GM18507 (cell line): ENCODE measurements at places on chromosomes 5 and 9.

GRCh38 chr9:114691046-114691955 lies 9.3 kb upstream of the TEX48 start:
- no peak for DNase-seq

- DNase-seq: no peak
Measured at GRCh38 chr9:12770261-12770660, 4.6 kb upstream of the LURAP1L start.

- no peak for DNase-seq
Measured at GRCh38 chr9:136729144-136729543, 13.6 kb downstream of the LCN10 start.

- no peak for DNase-seq
Measured at GRCh38 chr9:133957328-133957727, 34.8 kb downstream of the VAV2 start.

- no peak for DNase-seq
Measured at GRCh38 chr9:111691672-111692329, 30.4 kb downstream of the GNG10 start.

GRCh38 chr9:80410106-80410505 lies 838.3 kb downstream of the TLE4 start:
- no peak for DNase-seq

DNA sequence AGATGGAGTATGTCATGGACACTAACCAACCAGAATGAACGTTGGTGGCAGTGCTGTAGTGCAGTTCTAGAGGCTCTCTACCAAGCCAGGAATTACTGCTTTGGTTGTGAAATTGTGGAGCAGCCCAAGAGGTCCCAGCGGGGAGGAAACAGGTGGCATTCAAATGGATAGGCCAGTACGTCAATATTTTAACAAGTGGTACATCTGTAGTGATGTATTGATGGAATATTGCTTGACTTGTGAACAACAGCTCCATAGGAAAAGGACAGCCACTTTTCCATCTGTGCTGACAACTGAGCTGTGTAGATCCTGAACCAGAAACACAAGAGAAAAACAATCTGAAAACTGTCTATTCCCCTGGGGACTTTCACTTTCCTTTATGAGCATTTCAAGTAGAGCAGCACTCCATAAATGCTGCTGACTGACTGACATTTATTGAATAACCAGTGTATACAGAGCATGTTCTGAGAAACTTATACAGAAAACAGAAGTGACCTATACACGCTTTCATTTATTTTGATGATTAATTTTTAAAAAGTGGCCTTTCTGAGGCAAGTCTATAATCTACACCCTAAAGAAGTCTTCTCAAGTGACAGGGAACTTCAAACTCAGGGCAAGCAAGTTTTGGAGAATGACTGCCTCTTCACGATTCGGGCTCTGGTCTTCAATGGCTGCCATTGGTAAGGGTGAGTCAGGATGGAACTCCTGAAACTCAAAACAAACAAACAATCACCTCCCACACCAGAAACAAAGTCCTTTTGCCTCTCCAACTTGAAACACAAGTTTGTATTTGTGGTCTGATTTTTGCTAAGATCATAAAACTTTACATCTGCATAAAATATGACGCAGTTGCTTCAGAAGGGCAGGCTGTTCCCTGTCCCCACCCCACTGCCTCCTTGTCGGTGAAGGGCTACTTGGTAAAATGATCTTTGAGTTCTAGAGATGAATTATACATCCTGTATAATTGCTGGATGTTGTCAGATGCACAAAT lies 362.4 kb downstream of the NDUFS4 start:
- DNase-seq: no peak

- no peak for DNase-seq
Measured at GRCh38 chr9:83199240-83199639, 136.3 kb upstream of the RASEF start.

DNA sequence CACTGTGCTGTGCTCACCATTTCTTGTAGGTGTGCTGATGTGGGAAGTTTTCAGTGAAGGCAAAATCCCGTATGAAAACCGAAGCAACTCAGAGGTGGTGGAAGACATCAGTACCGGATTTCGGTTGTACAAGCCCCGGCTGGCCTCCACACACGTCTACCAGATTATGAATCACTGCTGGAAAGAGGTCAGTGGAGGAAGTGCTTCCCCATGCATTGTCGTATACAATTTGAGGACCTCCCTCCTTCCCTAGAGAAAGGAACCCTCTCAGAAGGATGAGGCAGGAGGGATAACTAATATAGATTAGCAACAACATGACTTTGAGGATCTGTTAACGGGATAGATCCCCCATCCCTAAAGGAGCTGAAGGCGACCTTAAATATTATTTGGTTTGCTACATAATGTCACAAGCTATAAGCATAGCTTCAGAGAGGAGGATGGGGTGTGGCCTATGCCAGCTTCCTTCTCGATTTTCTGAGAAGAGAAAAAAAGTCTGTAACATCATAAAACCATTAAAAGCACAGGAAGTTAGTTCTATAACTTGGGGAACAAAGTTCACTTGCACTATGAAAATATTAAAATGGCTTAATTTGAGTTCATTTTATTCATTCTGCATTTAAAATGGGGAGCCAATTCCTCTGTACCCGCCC lies 17.0 kb upstream of the CYFIP2 start:
- DNase-seq: no peak

- no peak for DNase-seq
Measured at GRCh38 chr9:79674052-79674777, 102.5 kb downstream of the TLE4 start.

- DNase-seq: no peak
Measured at GRCh38 chr5:150278046-150278730, 11.4 kb downstream of the CAMK2A start.

DNA sequence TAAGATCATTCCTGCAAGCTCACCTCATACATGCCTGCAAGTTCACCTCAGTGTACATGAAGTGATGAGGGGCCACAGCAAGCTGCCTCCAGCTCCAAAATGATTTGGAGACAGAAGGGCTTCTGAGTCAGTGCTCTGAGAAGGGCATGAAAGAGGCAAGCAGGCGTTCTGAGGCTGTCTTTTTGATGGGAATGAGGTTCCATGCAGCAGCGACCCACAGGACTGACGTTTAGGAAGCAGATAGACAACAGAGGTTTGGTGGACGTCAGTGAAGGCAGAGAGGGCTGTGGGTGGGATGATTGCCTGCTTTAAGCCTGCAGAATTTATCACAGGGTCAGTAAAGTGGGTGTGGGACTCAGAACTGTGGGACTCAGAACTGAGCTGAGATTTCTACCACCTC lies 8.9 kb upstream of the SMIM32 start:
- DNase-seq: no peak

DNA sequence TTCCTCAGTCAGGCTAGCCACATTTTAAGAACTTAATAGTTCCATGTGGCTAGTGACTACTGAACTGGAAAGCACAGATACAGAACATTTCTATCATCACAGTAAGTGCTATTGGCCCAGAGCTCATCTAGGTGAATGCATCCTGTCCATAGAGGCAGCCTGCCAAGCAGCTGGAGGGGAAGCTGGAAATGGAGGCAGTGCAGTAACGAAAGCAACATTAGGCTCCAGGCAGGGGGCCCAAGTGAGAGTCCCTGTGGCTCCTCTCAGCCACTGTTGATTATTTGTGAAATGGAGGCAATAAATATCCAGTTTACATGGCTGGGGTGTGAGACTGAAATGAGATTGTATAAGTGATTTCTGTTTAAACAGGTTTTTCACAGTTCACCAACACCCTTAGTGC lies 227.2 kb upstream of the KLF9 start:
- no peak for DNase-seq

- peak; percentile 39 for DNase-seq
Measured at GRCh38 chr9:36728651-36729520, 156.2 kb downstream of the MELK start.

DNA sequence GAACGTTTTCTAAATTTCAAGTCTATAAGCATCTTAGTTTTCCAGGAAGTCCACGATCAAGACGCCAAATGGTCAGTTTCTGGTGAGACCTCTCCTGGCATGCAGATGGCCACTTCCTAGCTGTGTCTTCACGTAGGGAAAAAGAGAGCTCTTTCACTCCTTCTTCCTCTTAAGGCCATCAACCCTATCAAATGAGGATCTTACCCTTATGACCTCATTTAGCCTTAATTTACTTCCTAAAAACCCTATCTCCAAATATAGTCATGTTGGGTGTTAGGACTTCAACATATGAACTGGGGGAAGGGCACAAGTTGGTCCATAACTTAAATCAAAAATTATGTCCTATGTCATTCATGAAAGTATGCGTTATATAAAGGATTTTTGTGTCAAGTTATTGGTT lies 229.5 kb downstream of the ARL15 start:
- no peak for DNase-seq

- DNase-seq: no peak
Measured at GRCh38 chr9:75231167-75231566, 142.9 kb downstream of the OSTF1 start.

DNA sequence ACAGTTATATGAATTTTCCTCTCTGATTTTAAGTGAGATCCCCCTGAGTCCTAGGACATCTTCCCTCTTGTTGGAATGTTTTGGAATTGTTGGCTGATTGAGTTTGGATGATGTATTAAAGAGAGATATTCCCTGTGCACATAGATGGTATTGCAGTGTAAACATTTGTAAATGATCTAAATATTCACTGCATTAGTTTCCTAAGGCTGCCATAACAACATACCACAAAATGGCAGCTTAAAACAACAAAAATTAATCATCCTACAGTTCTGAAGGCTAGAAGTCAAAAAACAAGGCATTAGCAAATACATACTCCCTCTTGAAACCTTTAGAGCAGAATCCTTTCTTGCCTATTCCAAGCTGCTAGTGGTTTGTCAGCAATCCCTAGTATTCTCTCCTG lies 38.0 kb upstream of the MROH2B start:
- no peak for DNase-seq

GRCh38 chr9:96751815-96752214 lies 26.1 kb downstream of the ZNF510 start:
- no peak for DNase-seq

DNA sequence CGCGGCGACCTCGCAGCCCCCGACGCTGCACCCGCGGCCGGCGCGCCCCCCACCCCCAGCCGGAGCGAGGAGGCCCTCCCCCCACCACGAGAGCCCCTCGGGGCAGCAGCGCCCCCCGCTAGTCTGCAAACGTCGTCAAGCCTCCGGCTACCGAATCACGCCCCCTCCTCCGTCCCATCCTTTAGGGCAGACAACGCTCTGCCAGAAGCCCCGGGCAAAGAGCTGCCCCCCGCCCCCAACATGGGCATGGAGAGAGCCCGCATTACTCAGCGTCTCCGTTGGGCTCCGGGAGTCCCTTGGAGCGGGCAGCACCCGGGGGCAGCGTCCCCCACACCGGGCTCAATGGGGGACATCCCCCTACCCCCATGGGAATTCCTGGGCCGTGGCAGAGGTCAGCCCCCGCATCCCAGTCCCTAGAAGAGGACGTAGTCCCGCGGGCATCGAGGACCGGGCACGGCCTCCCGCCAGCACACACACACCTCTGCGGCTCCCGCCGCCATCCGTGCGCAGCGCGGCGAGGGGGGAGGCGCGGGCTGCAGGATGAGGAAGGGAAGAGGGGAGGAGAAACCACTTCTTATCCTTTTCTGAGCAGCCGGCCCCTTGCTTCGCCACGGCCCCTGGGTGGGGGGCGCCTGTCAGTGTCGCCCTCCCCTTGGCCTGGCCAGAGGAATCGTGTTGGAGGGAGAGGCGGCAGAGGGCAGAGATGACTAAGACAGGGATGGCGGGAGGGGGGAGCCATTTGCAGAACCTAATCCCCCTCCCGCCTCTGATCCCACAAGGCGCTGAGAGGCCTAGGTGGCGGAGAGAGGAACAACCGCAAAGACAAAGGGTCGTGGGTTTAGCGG lies 750 bp downstream of the DNM1 start:
- no peak for DNase-seq

DNA sequence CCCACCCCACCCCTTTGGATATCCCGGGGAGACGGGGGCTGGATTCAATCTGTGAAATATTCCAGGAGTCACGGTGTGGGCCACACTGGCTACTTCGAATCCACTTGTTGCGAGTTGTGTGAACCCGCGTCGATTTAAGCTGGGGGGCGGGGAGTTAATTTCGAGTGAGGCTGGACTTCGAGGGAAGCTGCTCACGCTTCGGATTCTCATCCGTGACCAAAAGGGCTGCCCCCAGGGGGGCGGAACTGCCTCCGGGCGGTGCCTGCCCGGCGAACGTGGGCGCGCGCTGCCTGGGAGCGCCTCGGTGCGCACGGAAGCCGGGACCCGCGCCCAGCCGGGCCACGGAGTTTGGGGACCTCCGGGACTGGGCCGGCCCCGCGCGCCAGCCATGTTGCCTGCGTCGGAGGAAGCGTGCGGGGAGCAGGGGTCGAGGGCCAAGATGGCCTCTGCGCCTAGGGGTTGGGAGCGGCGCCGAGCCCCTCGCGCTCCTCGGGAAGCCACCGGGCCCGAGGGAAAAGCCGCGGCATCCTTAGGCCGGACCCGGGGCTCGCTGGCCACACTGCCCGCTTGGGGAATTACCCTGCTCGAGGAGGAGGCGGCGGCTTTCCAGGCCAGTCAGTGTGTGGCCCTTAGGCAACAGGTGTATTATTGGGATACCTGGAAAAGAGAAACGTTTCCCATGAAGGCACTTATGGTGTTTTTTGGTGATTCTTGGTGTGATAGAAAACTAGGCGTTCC lies 975 bp downstream of the OCLN start:
- no peak for DNase-seq

- DNase-seq: no peak
Measured at GRCh38 chr9:129343424-129344375, 165.6 kb upstream of the IER5L start.

DNA sequence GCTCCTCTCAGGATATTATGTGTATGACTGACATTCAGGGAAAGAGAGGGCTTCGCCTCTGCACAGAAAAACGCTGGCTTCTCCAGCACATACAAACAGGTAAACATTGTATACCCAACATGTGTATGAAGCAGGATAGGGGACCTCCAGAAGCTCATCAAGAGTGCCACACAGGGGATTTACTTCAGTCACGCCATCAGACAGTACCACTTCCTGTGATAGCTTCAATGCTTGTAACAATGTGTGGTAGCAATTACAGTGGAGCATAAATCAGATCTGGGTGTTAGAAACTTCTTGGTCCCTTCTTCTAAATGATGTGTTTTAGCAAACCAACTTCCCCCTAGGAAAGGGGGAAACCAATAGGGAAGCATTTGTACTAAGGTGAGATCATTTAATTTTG lies 160.8 kb downstream of the TSSK1B start:
- DNase-seq: no peak
